Trophoblast cell (in vitro differentiated cells and primary cell): ENCODE measurements at places on chromosomes 11 and 22.

DNA sequence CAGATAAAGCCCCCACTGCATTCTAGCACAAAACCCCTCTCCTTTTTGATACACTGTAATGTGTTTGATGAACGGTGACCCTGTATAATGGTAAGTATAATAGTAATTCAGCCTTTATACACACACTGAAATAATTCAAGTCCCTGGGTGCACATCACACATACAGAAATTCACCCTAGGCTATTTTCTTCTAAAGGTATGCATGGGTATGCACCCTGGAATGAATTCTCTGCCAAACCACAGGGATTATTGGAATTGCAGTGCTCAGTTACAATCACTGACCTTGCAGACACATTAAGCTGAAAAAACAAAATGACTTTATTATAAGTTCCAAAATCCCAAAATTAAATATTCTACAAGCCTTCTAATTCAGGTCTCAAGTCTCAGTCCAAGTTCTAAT, 245.9 kb upstream of the FAT3 start:
- peak; percentile 27 for DNase-seq

DNA sequence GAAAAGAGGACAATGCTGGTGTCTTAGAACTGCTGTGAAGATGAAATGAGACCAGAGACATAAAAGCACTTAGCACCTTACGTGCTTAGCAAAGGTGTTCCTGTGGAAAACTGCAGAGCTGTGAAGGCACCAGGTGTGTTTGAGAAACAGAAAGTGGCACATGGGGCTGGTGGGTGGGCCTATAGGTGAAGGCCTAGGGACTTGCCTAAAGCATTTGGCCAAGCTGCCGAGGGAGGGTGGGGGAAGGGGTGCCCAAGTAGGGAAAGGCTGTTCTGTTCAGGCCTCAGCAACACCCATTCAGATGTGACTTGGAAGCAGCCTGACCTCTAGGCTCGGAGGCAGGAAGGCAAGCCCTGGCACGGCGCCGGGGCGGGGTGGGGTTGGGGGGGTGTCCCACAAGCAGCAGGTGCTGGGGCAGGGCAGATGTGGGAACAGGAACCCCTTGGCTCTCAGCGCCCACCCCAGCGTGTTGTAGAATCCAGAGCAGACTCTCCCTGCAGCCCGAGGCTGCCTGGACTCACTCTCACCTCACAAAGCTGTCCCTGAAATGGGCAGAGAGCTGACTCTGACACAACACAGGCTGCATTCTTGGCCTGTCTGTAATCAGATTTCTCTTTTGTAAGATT, 366.7 kb upstream of the NARS2 start:
- DNase-seq, result no peak

DNA sequence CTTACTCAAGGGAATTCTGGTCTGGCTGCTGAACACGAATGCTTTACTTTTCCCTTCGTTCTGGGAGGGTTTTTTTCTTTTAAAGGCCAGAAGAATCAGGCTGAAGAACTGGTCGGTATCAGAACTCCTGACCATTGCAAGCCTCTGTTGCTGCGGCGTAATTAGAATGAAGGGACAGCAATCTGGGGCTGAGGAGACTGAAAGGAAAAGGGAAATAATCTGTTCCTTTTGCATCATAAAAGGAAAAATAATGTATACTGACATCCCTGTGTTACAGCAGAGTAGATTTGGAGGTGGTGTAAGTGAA, 670 bp downstream of the SC5D start:
- no peak for DNase-seq

- no peak for DNase-seq
Measured at GRCh38 chr11:11789735-11790369, 51.9 kb upstream of the USP47 start.

DNA sequence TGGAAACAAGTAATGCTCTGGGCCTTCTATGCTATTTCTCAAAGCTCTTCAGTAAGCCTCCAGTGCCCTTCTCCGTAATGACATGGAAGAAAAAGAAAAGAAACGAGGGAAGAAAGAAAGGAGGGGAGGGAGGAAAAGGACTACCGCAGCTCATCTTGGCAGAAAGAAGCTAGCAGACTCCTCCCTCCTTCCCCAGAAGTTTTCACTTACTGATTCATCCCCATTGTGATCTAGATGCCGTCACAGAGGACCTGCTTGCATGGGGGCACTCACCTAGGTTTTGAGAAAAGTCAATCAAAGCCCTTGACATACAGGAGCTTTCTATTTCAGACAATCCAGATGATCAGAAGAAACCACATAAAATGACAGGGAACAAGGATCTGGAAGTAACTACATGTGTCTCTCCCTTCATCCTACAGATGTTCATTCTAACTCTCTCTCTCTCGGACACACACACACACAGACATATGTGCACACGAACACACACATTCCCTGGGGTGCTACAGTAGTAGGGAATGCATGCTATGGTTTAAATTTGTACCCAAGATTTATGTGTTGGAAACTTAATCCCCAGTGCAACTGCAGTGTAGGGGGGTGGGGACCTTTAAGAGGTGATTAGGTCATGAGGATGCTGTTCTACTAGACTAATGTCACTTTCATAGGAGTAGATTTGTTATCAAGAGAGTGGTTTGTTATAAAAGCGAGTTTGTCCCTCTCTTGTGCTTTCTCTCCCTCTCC, 37.6 kb upstream of the RCN1 start:
- no peak for DNase-seq

GRCh38 chr22:22351366-22351765, 106.8 kb downstream of the VPREB1 start:
- no peak for DNase-seq

- DNase-seq, result no peak
Measured at GRCh38 chr11:126500981-126501380, 145.5 kb downstream of the ST3GAL4 start.
